ENCODE measurements at places on chromosomes 13 and 19.

DNA sequence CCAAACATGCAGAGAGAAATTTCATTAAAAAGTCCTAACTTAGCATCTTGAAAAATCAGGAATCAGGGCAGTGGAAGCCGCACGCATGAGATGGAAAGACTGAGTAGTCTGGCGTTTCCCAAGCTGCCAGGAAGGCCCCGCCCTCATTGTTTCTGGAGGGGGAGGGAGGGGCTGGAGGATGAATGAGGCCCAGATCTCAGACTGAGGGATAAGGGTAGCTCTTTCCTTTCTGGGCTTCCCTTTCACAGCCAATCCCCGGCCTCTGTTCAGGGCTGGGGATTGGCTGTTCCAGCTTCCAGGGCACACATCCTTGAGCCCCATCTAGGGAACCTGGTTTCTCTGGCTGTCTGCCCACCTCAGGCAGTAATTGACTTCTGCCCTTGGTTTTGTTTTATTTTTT, 7.3 kb downstream of the C19orf53 start:
- no peak for DNase-seq

- peak; percentile 62 for DNase-seq
Measured at GRCh38 chr19:58182577-58182988, 278 bp upstream of the ZNF274 start.

DNA sequence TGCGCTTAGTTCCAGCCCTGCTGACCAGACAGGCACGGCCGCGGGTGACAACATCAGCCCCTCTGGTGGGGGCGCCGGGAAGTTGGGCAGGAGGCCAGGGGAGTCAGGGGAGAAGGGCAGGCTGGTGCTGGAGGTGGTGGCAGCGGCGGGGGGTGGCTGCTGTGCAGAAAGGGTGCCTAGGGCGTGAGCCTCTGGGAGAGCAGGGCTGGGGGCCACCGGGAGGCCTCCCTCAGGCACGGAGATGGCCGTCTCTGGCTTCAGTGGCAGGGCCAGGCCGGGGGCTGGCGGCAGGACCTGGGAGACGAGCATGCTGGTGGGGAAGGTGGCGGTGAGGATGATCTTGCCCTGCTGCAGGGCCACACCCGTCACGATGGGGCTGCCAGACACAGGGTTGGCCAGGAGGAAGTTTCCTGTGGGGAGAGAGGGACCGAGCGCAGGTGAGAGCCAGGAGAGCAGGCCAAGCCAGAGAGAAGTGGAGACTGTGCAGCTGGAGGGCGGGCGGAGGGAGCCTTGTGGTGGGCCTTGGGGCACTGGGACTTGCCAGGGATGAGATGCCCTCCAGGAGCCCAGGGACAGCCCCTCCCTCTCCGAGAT, 3.3 kb downstream of the SIX5 start:
- no peak for DNase-seq

DNA sequence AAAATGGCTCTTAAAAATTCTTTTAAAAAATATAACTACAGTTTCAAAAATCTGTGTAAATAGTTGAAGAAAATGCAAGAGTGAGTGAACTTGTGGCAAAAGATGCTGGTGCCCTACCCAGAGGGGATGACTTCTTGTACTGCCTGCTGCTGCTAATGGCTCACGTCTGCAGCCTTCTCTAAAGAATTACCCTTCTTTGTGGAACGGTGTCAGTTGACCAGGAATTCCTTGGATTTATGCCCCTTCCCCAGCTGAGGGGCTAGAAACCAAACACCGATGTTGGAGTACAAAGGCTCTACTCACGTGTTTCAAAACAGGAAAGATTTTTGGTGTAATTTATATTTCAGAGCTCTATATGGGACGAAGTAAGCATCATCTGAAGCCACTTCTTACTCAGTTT, 1582.8 kb downstream of the OLFM4 start:
- no peak for DNase-seq

- DNase-seq, result no peak
Measured at GRCh38 chr19:42161616-42162263, 29.5 kb upstream of the POU2F2 start.

- no peak for DNase-seq
Measured at GRCh38 chr19:1855828-1856255, 7.5 kb downstream of the KLF16 start.

- no peak for DNase-seq
Measured at GRCh38 chr13:33612641-33613638, 205.0 kb upstream of the RFC3 start.

GRCh38 chr13:109309625-109310363, 476.6 kb downstream of the IRS2 start:
- no peak for DNase-seq

GRCh38 chr19:42596391-42597072, 1.8 kb upstream of the CEACAM8 start:
- peak; percentile 4 for DNase-seq

Measured in stimulated activated CD8-positive, alpha-beta memory T cell treated with anti-CD3 and anti-CD28 coated beads, Interleukin-2, amount 100 ng/mL, for 48 hours (primary cell).